Naive B cell (primary cell): ENCODE measurements at places on chromosomes 13 and 19. TPM values are rescaled to one million over a fixed set of nuclear protein-coding genes. Genes with fewer than 3 reads are reported as not detected.

The KLK15 gene
- not detected for polyA plus RNA-seq

The IZUMO2 gene
- polyA plus RNA-seq: not detected

GRCh38 chr13:63408331-63409189 lies 1992.9 kb upstream of the PCDH20 start:
- no peak overlapping the region for H3K27ac ChIP-seq
- DNase-seq: no peak
- no peaks in the 10 kb centered on the region for H3K36me3 ChIP-seq
- no peak overlapping the region for H3K4me3 ChIP-seq

- peaks cover 44% of the 10 kb centered on the region for H3K36me3 ChIP-seq
- H3K4me3 ChIP-seq: no peak overlapping the region
- H3K27ac ChIP-seq: no peak overlapping the region
- no peaks in the 10 kb centered on the region for H3K4me1 ChIP-seq
- DNase-seq: no peak
Measured at GRCh38 chr19:36986601-36987000, 70.5 kb downstream of the ZNF568 start.

GRCh38 chr19:33660410-33661124 lies 38.8 kb downstream of the CHST8 start:
- no peak overlapping the region for H3K4me3 ChIP-seq
- peaks cover 18% of the 10 kb centered on the region for H3K27me3 ChIP-seq
- DNase-seq: no peak
- no peaks in the 10 kb centered on the region for H3K4me1 ChIP-seq
